ENCODE measurements at places on chromosomes 12 and 14.

DNA sequence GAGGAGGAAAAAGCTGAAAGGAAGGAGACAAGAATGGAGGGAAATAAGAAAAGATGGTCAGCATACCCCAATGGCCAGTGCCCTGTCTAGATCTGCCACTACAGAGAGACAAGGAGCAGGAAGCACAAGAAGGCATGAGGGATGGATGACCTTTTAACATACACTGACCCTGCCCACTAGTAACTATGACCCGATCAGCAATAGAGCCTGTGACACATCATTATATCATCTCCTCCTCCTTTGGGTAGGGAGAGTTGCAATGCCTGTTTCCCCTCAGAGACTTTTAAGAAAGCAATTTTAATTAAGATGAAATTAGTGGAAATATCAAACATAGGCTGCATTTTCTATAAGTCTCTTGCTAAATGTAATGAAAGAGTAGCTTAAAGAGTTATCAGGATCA is 4.7 kb upstream of the SLC2A13 start:
- no peak for DNase-seq

DNA sequence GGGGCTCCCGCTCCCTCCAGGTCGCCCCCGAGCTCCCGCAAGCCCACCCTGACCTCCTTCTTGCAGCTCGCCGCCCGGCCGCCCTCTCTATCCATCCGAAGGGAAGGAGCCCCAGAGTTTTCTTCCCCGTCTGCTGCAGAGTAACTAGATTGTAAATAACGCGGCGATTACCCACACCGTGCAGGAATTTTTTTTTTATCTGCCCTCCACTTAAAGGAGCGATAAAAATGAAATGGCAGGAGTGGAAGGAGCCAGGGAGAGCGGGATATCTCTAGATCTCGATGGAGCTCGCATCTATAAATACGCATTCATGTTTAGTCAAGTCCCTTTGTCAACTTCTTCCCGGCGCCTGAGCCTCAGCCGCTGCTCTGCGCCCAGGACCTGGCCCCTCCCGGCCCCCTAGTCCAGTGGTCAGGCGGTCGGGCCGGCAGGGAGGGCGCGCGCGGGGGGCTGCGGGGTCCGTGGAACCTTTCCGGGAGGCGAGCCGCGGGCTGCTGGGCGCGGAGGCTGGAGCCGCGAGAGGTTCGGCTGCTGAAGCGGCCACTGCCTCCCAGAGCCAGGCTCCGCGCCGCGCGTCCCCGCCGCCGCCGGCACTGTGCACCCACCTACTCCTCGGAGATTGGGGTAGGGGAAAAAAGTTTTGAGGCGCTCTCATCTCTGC is 386.0 kb downstream of the BCAT1 start:
- DNase-seq = no peak

DNA sequence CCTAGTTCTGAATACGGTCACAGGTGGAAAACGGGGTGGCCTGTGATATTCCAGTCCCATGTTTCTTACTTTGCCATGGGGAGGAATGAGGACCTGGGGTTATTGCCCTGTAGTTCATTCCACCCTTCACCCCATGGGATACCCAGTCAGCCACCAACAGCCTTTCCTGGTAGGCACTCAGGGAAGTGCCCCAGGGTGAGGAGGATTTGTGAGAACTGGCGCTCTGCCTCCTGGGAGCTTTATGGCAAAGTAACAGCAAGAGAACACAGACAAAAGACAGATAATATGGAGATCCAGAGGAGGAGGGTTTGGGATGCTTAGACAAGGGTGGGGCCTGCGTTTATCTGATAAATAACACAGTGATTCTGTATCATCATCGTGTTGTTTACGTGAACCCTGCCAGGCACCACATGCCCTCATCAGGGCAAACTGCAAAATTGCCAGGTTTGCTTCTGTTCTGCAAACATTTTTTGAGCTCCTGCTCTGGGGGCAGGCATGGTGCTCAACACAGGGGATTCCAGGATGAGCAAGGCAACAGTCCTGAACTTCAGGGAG is 223.5 kb downstream of the SLC41A2 start:
- DNase-seq = no peak

DNA sequence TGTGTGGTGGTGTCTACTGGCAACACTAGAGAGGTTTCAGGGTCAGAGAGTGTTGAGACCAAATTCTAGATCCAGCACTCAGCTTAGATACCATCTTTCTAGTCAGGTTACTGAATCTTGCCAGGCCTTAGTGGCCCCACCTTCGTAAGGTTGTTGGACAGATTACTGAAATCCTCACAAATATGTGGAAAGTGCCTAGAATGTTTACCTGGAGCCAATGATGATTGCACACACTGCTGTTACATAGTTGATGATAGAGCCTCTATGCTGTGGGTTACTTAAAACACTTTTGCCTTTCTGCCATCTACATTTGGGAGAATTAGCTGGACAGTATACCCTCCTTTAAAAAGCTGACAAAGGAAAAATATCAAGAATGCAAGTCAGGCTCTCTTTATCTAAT is 33.2 kb downstream of the SRGAP1 start:
- DNase-seq = no peak

- no peak for DNase-seq
Observed at GRCh38 chr12:88600272-88600671, 20.0 kb upstream of the KITLG start.

- DNase-seq = no peak
Observed at GRCh38 chr12:4275016-4275869, 1.7 kb downstream of the CCND2 start.

DNA sequence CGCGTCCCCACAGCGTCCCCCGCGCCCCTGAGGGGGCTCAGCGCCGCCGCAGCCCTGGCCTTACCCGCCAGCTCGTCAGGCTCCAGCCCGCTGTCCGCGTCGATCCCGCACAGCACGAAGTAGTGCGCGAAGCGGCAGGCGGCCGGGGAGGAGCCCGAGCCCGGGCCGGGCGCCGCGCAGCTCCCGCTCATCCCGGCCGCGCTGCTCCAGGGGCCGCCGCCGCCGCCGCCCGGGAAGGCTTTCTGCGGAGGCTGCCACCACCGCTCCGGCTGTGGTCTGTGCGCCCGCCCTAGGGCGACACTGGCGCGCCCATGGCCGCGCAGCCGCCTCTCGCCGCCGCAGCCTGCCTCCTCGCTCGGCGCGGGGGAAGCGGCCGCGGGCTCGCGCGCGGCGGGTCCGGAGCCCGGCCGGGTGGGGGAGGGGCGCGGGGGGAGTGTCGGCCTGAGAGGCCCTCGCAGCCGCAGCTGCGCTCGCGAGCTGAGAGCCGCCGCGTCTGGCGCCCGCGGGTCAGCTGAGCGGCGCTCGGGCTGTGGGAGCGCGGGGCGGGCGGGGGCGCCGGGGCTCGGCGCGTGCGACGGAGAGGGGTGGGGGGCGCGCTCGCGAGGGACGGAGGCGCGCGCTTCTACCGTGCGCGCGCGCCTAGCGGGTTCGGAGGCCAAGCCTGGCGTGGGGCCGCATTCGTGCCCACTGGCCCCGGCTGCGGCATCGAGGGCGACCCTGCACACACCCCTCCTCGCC is at the start of gene DENND5B:
Gene DENND5B, minus strand, starts transcription at position 495 of the 738 bp plus-strand sequence. Its CDS starts 304 bp downstream, at position 191.
- peak; percentile 44 for DNase-seq

- DNase-seq = no peak
Observed at GRCh38 chr14:50603565-50603964, 43.6 kb downstream of the ATL1 start.

DNA sequence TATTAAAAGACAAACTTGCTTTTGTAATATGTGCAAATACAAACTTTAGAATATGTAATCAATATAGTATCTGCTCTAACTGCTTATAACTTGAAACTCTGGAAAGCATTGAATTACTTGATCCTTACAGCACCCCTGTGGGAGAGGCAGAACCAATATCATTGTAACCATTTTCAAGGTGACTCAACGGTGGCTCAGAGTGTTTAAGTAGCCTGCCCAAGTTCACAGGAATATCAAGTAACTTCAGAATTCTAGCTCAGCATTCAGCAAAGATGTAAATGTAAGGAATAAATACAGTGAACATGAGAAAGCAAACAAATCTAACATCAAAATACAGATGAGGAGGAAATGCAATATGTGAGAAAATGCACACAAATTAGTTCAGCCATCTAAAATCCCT is 264.6 kb downstream of the NELL2 start:
- DNase-seq = no peak

GRCh38 chr14:53955671-53956426 is 776 bp downstream of the BMP4 start:
- DNase-seq = peak; percentile 30

GRCh38 chr12:1834186-1834925 is 14.0 kb downstream of the LRTM2 start:
- DNase-seq = no peak

DNA sequence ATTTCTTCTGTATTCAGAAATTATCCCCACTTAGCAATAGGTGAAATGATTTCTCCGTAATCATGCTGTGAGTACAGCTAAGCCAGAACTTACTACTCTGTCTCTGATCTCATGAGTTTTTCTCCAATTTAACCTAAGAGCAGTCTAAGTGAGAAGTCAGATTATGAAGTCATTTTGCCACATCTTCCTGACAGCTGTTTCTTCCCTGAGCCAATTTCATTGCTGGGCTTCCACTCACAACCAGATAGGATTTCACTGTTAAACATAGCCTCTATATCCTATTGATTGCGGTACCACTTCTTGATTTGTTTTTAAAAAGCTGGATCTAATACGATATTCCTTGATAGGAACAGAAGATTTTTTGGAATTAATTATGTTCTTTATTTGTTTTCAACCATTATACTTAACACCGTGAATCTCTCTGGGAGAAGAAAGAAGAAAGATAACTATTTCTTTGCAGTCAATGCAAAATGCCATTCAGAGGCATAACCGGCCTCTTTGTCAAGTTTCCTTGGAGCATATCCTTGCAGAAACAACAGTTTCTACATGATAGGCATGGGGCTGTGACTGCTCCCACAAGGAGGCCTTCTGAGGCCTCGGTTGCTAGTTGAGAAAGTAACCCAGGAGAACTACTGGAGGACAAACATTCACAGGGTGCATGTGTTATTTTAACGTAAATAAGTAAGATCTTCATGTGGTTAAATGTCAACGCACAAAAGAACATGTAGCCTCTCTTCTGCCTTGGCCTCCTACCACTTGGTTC is 212.2 kb downstream of the NPAS3 start:
- no peak for DNase-seq

- no peak for DNase-seq
Observed at GRCh38 chr12:25670076-25671055, 117.3 kb upstream of the LMNTD1 start.

- DNase-seq = no peak
Observed at GRCh38 chr12:66555113-66555512, 123.8 kb downstream of the GRIP1 start.

GRCh38 chr12:92096346-92097136 is 49.1 kb downstream of the BTG1 start:
- no peak for DNase-seq

GRCh38 chr12:11711651-11712327 is 62.3 kb downstream of the ETV6 start:
- no peak for DNase-seq

DNA sequence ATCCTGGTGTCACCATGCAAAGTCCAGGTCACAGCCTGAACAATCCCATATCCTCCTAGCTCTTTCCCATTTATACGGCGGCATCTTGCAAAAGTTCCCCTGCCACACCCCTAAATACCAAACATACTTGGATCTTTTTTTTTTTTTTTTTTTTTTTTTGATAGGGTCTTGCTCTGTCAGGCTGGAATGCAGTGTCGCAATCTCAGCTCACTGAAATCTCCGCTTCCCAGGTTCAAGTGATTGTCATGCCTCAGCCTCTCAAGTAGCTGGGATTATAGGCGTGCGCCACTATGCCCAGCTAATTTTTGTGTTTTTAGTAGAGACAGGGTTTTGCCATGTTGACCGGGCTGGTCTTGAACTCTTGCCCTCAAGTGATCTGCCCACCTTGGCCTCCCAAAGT is 451.3 kb downstream of the GLT1D1 start:
- no peak for DNase-seq

- no peak for DNase-seq
Observed at GRCh38 chr14:21589317-21589716, 9.4 kb upstream of the OR10G3 start.

DNA sequence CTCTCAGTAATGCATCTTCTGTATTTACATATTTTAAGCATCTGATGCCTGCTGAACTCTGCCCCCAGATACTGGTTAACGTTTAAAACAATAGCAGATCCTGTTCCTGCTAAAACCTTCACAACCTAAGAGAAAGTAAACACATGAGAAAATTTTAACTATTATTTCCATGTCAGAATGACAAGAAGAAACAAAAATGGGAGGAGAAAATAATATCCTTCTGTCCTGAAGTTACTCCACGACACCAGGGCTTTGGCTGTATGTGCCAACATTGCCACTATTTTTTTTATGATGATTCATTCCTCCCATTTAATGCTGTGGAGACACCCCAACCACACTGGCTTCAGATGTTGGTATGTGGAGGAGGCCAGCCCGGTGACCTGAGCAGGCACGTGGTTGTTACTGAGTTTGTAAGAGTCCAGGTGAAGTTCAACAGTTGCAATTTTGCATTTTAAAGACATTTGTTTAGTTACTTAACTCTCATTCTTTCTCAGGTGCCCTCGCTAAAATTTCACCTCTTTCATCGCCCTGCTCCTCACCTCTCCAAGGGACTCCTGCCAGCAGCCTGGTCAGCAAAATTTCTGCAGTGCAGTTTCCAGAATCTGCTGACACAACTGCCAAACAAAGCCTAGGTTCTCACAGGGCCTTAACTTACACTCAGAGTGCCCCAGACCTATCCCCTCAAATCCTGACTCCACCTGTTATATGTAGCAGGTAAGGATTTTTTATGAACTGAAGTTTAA is 65.5 kb upstream of the SLCO1C1 start:
- DNase-seq = no peak

- no peak for DNase-seq
Observed at GRCh38 chr12:106188256-106188655, 49.5 kb upstream of the NUAK1 start.

DNA sequence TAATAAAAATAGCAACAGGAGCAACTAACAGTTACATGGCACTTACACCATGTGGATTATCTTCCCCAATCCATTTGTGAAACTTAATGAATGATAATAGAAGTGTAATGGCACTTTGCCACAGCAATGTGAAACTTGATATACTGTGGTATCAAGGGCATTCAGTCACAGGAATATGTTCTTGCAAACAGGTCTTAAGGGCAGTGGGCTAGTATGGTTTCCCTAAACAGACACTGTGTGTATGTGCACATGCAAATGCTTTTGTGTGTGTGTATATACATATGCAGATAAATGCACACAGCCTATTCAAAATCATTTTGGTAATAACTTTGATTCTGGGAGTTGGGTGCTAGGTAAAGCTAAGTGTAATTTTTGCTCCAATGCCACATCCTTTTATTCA is 26.2 kb upstream of the ARHGAP5 start:
- DNase-seq = no peak

- no peak for DNase-seq
Observed at GRCh38 chr12:104964167-104964855, 6.2 kb upstream of the SLC41A2 start.

GRCh38 chr14:76181546-76181945 is 29.8 kb downstream of the GPATCH2L start:
- no peak for DNase-seq

GRCh38 chr12:10737249-10737648 is 14.1 kb upstream of the YBX3 start:
- DNase-seq = no peak

- DNase-seq = no peak
Observed at GRCh38 chr12:50614167-50614759, 109.5 kb downstream of the DIP2B start.

- DNase-seq = peak; percentile 40
Observed at GRCh38 chr12:49909826-49910225, 6.1 kb upstream of the FAIM2 start.
